ENCODE measurements at places on chromosomes 3 and 15.

DNA sequence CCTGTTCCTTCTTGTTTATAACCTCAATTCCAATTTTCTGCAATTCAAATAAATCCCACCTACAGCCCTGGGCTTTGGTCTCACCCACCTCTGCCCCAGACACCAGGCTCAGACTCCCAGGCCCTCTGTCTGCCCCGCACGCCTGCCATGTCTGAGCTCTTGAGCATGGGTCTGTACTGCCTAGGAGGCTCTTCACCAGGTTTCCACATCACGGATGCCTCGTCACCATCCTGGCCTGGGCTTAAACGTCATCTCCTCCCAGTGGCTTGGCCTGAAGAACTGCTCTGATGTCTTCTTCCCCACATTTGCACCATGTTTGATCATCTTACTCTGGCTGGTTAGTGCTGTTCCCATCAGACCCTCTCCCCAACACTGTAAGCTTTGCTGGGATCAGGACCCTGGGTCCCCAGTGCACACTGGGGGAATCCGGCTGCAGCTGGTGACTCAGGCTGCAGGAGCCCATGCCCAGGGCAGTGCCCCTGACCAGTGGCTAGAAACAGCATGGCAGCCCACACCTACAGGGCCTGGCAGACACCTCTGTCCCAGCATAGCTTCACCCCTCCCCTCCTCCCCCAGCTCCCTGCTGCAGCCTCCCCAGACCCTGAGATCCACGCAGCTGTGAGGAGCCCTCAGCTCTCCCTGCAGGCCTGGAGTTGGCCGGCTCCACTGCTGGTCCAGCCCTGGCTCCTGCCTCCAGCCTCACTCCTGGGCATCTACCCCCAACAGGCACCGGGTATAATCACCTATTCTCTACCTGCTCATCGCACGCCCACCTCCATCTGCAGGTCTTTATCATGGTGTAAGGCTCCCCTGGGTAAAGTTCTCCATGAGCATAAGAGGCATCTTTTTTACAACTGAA is 162.8 kb upstream of the NSMCE3 start:
- DNase-seq: no peak

GRCh38 chr15:98854496-98854895 is 153.1 kb downstream of the PGPEP1L start:
- no peak for DNase-seq

GRCh38 chr15:57079931-57080620 is 161.6 kb downstream of the TCF12 start:
- no peak for DNase-seq

DNA sequence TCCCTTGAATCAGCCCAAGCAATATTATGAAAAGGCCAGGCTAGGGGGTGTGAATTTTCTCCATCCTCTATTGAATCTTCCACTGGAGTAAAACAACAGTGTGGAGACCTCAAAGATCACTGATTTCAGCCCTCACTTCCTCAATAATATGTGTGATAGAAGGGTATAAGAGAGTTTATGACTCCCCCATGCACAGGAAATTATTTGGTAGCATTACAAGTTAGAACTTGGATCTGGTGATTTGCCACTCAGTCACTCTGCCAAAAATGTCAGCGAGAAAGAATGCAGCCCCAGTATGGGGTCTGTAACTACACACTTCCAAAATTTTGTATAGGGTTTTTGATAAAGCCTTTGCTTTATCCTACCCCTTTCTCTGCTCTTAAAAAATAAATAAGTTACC is 81.0 kb upstream of the KCNMB2 start:
- no peak for DNase-seq

DNA sequence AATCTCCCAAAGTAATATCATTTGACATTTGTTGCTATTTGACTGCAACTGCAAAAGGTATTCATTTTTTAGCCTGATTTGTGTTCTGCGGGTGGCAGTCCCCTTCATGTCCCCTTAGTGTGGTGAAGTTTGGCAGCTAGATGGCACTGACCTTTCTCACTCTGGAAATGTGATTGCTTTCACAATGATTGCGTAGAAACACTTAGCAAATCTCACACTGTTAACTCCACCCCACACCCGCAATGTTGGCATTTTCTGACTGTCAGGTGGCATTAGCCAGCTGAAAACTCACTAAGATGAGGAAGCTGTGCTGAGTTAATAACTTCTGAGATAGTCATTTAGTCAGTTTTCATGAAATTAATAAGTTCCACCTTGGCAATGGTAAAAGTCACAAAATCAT is 76.9 kb downstream of the TRIM69 start:
- DNase-seq: no peak

DNA sequence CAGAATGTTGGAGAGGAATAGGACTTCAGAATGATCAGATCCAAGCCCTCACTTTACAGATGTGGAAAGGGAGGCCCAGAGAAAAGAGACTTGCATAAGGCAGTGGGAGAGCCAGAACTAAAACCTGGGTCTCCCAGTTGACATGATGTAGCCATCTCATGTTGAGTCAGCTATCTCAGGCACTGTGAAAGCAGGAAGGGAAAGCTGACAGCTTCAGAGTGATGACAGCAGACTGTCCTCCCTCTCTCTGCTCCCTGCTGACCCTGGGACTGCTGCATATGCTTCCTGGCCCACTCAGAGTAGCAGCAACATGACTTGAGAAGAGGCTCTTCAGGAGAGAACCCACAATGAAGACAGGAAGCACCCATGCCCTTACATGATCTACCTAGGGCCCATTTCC is 14.7 kb downstream of the FHIT start:
- DNase-seq: no peak

- peak; percentile 50 for DNase-seq
Measured at GRCh38 chr3:88003115-88003755, 55.6 kb downstream of the CGGBP1 start.

- no peak for DNase-seq
Measured at GRCh38 chr3:94481226-94481898, 418.5 kb downstream of the NSUN3 start.

DNA sequence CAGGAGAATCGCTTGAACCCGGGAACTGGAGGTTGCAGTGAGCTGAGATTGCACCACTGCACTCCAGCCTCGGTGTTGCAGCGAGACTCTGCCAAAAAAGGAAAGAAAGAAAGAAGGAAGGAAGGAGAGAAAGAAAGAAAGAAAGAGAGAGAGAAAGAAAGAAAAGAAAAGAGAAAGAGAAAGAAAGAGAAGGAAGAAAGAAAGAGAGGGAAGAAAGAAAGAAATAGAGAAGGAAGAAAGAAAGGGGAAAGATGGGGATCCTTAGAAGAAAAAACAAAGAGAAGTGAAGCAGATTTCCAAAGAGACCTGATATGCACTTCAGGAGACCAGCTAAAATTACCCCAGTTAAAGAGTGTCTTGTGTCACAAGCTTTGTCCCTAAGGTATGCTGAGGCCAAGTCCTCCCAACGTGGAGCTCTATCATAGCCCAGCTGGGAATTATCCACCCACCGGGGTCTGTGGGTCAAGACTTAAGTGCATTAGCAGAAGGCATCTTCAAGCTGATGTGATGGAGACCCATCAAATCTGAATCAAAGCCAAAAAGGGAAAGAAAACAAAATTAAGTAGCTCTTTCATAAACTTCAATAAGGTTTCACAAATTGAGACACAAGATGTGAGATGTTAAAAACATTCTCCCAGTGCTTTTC is 17.8 kb upstream of the AKAP13 start:
- DNase-seq: no peak

DNA sequence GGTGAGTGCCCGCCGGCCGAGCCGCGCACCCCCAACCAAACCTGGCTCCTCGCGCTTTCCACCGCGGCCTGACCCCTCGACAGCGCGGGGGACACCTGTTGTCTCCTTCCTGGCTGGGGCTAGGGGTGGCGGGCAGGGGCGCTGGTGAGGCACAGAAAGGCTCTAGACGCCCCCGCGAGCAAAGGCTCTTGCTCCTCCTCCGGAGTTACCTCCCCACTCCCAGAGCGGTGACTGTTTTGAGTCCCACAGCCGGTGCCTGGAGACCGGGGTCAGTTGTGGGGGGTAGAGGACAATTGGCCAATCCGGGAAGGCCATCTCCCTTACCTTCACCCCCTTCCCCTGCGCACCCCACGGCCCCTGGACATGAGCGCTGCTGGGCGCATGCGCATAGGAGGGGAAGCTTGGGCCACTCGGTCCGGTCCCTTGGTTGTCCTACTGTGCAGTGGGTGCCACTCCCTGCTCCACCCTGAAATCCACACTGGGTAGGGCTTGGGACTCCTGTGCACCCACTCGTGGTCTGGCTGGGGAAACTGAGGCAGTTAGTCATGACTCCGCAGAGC is 554 bp downstream of the CHST13 start:
- no peak for DNase-seq

DNA sequence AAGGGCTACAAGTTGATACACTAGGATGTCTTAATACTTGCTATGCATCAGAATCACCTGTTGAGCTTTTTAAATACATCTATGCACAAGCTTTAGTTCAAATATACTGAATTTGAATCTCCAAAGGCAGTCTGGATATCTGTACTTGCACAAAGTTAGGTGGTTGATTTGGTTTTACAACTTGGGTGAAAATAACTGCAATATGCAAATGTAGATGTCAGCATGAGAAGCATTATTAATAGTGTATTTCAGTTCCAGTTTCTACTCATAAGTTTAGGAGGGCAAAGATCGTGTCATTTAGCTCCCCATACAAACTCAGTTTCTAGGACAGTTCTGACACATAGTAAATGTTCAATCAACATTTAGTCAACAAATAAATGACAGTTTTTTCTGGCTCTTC is 25.6 kb downstream of the IQCB1 start:
- DNase-seq: no peak

DNA sequence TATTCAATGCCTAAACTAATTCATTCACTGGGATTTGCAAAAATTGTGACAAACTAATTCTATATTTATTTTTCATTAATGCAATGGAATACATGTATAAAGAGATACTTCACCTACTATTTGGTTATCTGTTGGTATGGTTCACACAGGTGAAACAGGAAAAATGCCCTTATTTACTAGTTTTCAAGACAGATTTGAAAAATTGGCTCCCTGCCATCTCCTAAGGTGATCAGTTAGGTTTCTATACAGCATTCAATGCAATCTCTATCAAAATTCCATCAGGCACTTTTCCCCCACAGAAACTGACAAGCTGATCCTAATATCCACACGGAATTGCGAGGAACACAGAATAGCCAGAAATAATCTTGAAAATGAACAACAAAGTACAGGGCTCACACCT is 101.1 kb downstream of the DLG1 start:
- no peak for DNase-seq

- DNase-seq: no peak
Measured at GRCh38 chr3:128554465-128555097, 61.6 kb upstream of the GATA2 start.
